HuH-7.5 (cell line): ENCODE measurements at places on chromosomes 5 and 9.

GRCh38 chr9:107018861-107019545, 156.0 kb downstream of the ZNF462 start:
- DNase-seq, result no peak

DNA sequence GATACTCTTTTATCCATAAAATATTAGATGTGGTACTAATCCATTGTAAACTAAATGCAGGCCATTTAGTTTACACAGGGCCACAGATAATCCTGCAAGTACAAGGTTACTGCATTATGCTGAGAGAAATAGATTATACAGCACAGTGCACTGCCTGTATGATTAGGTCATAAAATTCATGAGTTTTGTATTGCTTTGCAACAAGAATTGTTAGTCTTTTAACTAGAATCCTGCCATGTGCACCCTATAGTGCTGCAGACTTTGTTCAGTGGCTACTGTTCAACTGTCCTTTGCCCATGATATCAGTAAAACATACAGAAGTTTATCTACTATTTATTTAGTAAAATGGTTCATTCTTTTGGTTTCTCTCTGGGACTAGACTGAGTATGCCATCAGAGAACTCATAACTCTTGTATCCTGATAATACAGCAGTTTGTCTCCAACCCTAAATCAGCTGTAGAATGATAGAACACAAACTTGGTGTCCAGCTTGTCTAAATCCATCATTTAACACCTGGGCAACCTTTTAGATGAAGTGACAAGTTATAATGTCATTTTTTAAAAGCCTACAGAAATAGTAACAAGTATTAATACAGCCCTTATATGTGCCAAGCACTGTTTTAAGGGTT, 291.2 kb downstream of the TMEM167A start:
- DNase-seq, result no peak

GRCh38 chr9:124505901-124506346, 1.3 kb downstream of the NR5A1 start:
- DNase-seq, result no peak

- DNase-seq, result no peak
These were observed 45.5 kb upstream of the CDC42SE2 start for GRCh38 chr5:131218392-131218791.

- DNase-seq, result no peak
These were observed 1.3 kb upstream of the PTPDC1 start for GRCh38 chr9:94082956-94083355.

GRCh38 chr9:10704720-10705119, 91.9 kb upstream of the PTPRD start:
- DNase-seq, result no peak

GRCh38 chr5:173399851-173400250, 71.6 kb upstream of the STC2 start:
- no peak for DNase-seq

DNA sequence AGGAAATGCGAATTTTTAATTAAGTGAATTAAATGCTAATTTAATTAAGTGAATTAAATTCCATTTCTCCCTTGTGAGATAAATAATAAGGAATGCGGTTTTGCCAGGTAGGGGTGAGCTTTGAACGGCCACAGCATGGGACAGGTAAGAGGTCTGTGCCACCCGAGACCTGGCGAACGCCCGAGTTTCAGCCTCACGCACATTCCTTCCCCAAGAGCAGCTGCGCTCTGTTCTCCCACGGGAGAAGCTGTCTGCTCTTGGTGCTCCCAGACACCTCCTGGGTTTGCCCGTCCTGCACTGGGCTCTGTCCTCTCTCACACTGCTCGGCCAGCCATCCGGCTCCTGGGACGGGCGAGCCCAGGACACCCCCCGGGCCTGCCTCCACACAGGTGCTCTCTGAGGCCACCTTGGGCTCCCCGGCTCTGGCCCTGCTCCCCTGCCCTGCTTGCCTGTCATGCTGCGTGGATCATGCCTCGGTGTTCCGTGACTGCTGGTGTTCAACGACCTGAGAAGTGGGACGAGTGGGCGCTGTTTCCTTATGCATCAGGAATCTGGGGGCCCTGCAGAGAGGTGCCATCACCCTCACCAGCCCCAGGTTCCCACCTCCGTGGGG, 13.7 kb upstream of the CAMSAP1 start:
- DNase-seq, result no peak

- no peak for DNase-seq
These were observed 60.7 kb downstream of the NRG2 start for GRCh38 chr5:139982157-139982974.

- DNase-seq, result no peak
These were observed 266.1 kb downstream of the EDIL3 start for GRCh38 chr5:84118551-84118950.

GRCh38 chr9:12614488-12614887, 78.7 kb upstream of the TYRP1 start:
- no peak for DNase-seq

DNA sequence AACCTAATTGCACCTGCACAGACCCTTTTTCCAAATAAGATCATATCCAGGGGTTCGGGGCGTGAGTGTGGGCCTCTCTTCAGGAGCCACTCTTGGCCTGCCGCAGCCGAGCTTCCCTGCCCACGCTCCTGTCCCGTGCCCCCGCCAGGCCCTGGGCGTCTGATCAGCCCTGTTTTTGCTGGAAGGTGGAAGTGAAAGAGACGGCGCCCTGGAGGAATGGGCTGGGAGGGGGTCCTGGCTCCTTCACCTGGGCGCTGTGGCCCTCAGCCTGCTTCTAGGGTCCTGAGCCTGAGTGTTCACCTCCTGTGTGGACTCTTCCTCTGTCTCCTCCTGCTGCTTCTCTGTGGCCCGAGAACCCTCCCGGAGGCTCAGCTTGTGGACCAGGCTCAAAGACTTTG, 11.2 kb upstream of the COL5A1 start:
- no peak for DNase-seq

- DNase-seq, result no peak
These were observed 1729.2 kb upstream of the WWC1 start for GRCh38 chr5:166562246-166562645.

DNA sequence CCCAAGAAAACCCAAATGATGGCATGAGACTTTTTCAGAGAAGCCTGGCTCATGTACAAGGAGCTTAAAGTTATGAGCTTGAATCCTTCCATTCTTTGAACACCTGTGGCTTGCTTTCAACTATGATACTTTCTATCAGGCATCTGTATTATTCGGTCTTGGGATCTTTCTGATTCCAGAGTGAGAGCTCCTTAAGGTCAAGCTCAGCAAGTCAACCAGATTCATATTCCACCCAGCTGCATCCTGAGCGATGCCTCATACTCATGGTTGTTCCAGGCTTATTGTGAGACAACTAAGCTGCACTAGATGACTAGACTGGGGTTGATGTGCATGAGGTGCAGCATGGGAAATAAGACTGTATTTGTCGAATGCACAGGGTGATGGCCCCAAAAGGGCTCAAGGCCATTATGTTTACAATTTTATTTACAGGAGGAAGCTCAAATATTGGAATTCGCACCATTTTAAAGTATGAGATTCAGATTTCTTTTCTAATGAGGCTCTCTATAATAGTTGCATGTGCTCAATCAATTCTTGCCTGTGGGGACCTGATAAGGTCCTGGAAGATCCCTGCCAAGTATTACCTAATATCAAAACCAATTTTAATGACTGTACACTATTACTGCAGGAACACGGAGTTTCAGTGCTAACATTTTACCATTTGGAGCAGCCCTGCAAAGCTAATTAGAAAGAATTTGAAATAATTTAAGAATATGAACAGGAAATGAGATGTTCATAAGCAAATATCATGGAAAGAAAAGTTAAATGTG, 453.8 kb downstream of the SEMA5A start:
- no peak for DNase-seq
